ENCODE measurements at places on chromosomes 1 and 21.

GRCh38 chr1:8420318-8420717 lies 102.4 kb downstream of the SLC45A1 start:
- no peak for DNase-seq

- DNase-seq: peak; percentile 35
These were observed 195.2 kb upstream of the JUN start for GRCh38 chr1:58979086-58979485.

DNA sequence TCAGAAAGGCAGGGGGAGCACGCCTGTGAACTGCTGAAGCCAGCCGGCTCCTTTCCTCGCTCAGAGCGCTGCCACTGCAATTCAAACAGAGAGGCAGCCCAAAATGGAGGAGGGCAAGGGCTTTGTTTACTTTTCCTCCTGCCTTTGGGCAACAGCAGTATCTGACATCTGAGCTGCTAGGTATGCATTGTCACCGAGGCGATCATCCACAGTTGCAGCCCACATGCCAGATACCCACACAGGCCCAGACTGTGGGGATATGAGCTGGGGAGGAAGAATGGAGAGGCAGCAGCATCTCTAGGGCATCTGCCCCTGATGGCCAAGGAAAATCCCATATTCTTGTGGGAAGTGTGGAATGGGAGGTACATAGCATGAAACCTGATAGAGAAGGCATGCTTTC lies 357.1 kb downstream of the BARHL2 start:
- DNase-seq: no peak

DNA sequence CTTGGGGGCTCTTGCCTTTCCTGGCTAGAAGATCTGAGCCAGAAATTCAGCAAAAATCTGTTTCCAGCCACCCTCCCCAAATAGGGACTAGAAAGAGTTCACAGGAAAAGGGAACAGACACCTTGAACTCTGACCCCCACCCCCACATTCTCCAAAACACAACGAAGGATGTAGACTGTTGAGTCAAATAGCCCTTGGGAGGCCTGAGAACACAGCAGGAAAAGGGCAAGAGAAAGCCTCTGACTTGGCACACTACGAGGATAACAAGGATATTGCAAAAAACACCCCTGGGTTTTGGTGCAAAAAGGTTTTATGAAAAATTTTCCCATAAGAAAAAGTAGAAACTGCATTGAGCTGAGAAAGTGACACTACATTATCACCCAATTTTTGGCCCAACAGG lies 1.9 kb upstream of the YRDC start:
- no peak for DNase-seq

DNA sequence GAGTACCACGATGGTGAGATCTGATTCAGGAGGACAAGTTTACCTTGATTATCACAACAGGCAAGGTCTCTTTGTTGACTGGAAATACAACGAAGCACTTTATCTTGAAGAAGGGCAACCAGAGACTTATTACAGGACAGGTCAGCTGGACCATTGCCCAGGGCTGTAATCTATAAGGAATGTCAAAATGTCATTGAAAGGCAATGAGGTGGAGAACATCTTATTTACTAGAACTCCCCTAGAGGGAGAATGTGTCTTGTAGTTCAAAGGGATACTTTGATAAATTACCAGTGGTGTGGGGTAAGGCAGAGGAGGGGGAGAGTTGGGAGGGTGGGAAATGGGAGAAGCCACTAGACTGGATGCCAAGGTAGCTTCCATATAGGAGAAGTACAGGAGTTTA lies 212.3 kb downstream of the NCAM2 start:
- no peak for DNase-seq

DNA sequence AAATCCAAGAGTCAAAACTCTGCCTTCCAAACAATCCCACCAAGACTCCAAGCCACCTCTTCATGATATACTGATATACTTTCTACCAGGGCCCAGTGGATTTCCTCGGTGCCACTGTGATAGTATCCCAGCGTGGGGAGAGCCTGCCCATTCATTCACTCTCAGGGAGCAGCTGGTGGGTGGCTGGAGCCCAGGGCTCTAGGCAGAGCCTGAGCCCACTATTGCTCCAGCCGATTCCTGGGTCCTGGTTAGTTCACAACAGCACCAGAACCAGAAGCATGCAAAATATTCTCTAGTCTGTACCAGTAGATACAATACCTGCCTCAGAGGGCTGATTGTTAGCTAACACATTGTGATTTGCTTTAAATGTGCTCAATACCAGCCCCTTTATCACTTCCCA lies 831 bp downstream of the CSRP1 start:
- DNase-seq: no peak

DNA sequence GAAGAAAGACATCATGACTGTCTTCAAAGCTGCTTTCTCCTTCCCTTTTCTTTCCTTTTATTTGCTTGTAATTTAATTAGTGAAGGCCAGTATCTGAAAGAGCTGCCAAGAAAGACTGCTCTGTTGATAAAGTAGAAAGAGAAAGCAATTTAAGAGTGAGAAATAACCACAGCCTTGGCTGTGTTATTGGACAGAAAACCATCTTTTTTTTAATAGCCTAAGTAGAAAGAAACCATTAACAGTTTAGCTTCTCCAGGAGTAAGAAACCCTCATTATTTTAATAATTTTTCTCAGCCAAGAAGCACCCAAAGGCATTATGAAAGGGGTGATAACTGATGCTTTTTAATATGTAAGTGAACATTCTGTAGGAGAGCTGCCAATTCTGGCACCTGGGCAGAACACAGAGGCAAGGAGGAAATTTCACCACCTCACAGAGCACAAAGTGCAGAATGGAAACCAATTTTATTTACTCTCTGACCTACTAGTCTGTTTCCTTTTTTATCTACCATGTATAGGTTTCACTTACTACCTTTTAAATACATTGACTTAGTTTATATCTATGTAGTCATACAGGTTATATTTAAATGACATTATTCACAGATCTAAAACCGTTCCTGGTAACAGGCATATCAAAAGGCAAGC lies 703.2 kb downstream of the MRPL39 start:
- no peak for DNase-seq

GRCh38 chr1:19772053-19772452 lies 27.7 kb downstream of the TMCO4 start:
- no peak for DNase-seq

- DNase-seq: no peak
These were observed 55.6 kb downstream of the GALNT2 start for GRCh38 chr1:230122366-230123279.

- no peak for DNase-seq
These were observed 153.5 kb upstream of the USP24 start for GRCh38 chr1:55368698-55369097.

- DNase-seq: no peak
These were observed 2.2 kb downstream of the WNT4 start for GRCh38 chr1:22140694-22141093.

DNA sequence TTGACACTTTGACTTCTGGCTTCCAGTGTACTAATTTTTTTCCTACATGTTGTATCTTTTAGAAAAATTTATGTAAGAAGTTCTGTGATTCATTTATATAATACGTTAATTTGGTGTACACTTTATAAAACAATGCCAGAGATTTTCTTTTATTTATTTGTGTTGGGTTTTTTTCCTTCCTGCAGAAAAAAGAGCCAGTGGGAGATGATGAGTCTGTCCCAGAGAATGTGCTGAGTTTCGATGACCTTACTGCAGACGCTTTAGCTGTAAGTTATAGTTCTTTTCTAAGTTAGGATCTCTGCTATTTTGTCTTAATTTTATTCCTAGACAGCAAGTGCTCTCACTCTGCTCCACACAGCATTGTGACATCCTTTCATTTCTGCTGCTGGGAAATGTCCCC lies 14.4 kb downstream of the SARS1 start:
- DNase-seq: no peak
